ENCODE measurements at places on chromosomes 4 and X. TPM values are rescaled to one million over a fixed set of nuclear protein-coding genes. Genes with fewer than 3 reads are reported as not detected.

CXorf49 gene
- polyA plus RNA-seq: not detected

GRCh38 chrX:119655125-119655524 is 37.8 kb downstream of the SEPTIN6 start:
- peak; percentile 40 for DNase-seq

DNA sequence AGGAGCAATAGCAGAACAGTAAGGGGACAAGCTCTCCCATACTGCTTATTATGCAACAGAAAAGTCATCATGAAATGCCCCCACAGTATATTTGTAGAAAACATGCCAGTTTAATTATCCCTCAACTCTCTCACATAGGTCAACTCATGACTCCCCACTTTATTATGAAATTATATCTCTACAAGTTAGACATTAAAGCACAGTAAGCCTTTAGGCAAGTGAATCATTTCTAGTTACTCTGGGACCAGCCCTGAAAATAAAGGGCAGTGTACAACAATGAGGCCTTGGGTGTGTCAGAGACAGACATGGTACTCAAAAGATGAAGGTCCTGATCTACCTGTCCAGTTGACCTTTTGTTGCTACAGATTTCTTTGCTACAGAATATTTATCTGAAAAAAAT is 191.9 kb downstream of the FBXW7 start:
- DNase-seq: no peak

DNA sequence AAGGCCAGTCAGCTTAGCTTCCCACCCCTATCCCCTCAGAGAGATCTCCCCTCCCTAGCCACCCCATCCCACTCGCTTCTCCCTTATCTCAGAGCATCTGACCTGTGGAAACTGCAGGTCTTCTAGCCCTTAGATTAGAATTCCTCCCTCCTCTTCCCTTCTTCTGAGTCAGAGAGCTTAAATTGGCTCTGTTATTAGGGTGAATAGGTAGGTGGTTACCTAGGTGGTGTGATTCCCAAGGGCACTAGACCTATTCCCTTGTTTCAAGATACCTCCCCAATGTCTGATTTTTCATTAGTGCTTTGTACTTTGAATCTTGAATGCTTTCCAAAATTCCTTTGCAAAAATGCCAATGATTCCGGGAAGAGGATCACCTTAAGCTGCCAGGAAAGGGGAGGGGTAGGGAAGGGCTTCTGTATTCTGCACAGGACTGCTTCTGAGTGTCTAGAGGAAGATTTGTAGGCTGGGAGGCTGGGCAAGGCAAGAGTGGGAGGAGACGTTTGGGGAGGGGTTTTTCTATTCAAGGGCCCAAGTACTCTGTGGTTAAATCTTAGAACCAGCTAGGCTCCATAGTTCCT is 24.5 kb upstream of the MSN start:
- DNase-seq: no peak

GRCh38 chrX:100447655-100448397 is 37.8 kb upstream of the PCDH19 start:
- DNase-seq: peak; percentile 62

GRCh38 chrX:68147848-68148247 is 285.4 kb downstream of the OPHN1 start:
- DNase-seq: no peak

- DNase-seq: no peak
These were observed 225.8 kb upstream of the ETNPPL start for GRCh38 chr4:108988464-108989195.

- no peak for DNase-seq
These were observed 464.9 kb downstream of the SMARCA1 start for GRCh38 chrX:129058405-129058804.

- no peak for DNase-seq
These were observed 213.8 kb upstream of the PACRGL start for GRCh38 chr4:20486433-20486832.
